ENCODE measurements at places on chromosomes 4 and X.

DNA sequence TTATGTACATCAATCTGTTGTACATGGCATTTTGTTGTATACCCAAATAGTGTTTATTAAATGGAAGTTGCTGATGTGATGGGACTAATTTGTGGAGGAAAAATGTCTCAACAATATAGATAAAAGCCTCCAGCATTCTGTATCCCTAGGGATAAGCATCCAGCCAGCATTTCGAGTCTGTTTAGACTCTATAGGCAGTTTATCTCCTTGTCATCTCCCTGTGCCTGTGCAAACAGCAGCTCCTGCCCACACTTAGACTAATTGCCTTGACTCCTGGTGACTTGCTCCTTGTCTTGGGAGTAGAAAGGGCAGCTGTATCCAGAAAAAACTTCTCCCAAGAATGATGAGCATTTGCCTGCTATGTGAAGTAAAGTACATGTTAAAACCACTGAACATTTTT is 83.8 kb downstream of the DOCK11 start:
- DNase-seq, result no peak

DNA sequence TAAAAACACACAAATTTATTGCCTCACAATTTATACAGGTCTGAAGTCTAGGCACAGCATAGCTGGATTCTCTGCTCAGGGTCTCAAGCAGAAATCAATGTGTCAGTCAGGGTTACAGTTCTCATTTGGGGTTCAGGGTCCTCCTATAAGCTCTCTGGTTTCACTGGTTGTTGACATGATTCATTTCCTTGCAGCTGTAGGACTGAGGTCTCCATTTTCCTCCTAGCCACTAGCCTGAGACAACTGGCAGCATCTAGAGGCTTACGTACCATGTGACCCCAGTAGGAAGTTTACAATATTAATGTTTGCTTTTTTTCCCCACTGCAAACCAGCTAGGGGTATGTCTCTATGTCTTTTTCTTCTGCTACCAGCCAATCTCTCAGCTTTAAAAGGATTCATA is 102.5 kb downstream of the CPEB2 start:
- no peak for DNase-seq

- DNase-seq, result no peak
These were observed 145.4 kb downstream of the PTTG2 start for GRCh38 chr4:38105475-38106220.

GRCh38 chr4:143109376-143109775 is 75.3 kb upstream of the USP38 start:
- no peak for DNase-seq

- DNase-seq, result no peak
These were observed 41.9 kb upstream of the PDLIM3 start for GRCh38 chr4:185576962-185577950.

GRCh38 chr4:141501395-141501794 is 135.0 kb upstream of the IL15 start:
- no peak for DNase-seq

- DNase-seq, result no peak
These were observed 1.3 kb downstream of the ERAS start for GRCh38 chrX:48827654-48827968.

DNA sequence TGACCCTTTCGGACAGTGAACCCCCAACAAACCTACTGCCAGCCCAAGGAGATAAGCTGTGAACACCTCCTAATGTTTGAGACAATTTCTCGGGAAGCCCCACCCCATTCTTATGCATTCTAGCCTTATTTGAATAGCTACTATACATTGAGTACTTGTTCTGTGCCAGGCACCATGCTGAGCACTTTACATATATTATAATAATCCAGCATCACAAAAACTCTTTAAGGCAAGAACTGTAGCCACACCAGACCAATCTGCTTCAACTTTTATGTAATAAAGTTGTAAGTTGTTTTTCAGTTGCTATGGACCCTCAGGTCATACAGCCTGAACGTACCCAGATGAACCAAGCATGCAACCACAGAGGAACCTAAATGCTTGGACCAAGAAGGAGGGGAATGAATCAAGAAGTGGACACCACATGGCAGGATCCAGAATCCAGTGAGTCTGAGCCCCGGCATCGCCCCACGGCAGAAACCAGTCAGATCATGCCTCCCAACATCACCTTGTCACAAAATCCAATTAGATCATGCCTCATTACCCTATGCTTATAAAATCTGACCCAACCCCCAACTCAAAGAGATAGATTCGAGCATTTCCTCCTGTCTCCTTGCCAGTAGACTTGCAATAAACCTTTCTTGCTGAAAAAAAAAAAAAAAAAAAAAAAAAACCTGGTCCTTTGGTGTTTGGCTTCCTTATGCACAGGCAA is 225.0 kb downstream of the QDPR start:
- no peak for DNase-seq

GRCh38 chr4:155735496-155735895 is 23.3 kb upstream of the GUCY1B1 start:
- no peak for DNase-seq

DNA sequence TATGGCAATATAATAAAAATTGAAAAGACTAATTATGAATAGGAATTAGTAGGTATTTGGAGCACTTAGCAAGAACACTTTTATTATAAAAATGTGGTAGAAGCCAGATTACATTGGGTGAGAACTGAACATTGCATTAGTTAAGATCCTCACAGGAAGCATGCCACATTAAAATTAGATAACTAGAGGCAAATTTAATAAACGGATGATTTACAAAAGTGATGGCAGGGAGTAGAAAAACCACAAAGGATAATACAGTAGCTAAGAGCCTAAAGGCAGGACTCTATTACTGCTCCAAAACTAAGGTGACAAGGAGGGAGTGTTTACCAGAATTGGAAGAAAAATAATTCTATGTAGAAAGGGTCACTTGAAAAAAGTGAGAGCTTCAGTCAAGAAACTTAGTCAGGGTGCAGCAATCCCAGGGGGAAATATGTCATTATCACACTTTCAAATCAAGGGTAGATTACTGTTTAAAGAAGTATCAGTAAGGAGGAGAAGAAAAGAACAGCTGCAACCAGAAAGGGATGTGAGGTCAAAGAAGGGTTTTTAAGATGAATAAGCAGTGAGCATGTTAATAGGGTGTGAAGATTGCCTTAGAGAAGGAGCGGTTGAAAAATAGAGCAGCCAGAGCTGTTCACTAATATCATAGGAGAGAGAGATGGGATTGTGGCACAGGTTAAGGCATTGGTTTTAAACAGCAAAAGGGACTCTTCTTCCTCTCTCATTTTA is 84.6 kb downstream of the NDST4 start:
- no peak for DNase-seq

GRCh38 chrX:56026815-56027214 is 205.3 kb upstream of the KLF8 start:
- no peak for DNase-seq

GRCh38 chr4:154364066-154364845 is 127.3 kb downstream of the DCHS2 start:
- DNase-seq, result no peak

DNA sequence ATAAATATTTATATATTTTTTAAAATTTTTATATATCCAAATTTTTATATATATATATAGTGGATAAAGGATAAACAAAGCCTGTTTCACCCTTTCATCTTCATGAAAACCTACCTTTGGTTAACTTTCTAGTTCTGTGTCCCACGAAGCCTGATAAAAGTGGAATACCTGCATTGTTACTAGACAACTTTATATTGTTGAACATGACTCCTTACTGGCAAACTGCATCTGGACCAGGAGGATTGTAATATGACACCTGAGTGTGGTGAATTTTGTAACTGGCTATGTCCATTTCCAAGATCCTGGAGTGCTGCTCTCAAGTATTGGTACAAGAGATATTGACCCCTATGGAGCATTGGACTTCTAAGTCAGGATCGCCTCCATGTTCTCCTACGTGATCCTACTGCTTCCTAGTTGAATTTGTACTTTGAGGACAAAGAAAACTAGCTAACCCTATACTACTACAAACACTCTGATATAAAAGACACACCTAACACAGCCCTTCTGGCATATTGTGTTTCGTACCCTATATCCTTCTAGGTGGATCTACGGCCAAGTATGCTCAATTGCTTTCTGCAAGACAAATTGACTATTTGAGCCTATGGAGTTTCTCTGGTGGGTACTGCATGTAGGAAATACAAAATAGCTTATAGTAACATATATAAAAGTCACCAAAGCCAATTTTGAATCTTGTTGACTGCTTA is 61.3 kb upstream of the PRRG1 start:
- no peak for DNase-seq

DNA sequence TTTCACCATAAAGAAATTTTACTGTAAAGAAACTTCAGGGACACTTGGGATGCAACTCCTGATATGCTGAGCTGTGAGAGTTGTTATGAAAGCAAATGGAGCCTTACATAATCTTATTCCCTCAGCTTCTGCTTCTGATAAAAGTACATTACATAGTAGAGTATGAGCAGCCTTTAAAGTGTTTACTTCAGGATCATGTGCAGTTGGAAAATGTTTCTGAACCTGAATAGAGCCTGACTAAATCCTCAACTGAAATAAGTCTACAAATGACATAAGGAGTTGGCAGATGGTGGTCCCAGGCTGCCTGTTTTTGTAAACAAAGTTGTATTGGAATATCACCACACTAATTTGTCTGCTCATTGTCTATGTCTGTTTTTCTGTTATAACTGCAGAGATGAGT is 19.3 kb downstream of the RASSF6 start:
- DNase-seq, result no peak

- DNase-seq, result no peak
These were observed 2.1 kb downstream of the KLHL34 start for GRCh38 chrX:21655901-21656586.

DNA sequence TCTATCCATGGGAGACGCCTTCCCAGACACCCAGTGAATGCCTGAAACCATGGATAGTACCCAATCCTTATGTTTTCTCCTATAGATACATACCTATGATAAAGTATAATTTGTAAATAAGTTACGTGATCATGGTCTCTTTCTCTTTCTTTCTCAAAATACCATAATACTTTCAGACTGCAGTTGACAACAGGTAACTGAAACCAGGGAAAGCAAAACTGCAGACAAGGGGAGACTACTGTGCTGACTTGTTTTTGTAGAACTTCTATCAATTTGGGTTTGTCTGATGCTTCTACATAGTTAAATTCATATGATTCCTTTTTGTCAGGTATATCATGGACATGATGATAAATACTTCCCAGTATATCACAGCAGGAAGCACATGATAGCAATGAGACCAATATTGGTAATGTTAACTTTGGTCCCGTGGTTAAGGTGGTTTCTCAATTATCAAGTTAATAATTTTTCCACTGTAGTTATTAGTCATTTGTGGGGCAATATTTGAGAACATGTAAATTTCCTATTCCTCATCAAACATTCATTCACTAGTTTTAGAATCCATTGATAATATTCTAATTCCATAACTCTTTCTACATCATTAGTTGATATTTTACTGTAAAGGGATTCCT is 298.0 kb upstream of the TET2 start:
- DNase-seq, result no peak

GRCh38 chr4:100284129-100284880 is 94.0 kb upstream of the DDIT4L start:
- DNase-seq, result no peak

DNA sequence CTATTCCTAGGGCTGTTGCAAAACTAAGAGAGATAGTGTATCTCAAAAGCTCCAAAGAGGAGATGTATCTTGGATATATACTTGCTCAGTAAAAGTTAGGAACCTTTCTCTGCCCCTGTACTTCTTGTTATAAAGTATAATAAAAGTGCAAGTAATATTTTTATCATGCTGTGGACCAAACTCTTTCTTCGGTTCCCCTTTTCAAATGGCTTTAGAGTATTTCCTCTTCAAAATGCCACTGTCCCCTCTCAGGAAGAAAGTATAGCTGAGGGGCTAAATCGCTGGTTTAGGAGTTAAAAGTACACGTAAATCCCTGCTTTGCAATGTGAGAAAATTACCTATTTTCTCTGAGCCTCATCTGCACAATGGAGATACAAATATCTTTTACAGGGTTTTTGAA is 169.1 kb upstream of the FTHL17 start:
- DNase-seq, result no peak

GRCh38 chrX:153411255-153411987 is at the start of gene ZFP92:
ZFP92 (plus strand) TSS chrX:153411472; CDS start chrX:153418323, 6,851 bp downstream.
- peak; percentile 3 for DNase-seq

DNA sequence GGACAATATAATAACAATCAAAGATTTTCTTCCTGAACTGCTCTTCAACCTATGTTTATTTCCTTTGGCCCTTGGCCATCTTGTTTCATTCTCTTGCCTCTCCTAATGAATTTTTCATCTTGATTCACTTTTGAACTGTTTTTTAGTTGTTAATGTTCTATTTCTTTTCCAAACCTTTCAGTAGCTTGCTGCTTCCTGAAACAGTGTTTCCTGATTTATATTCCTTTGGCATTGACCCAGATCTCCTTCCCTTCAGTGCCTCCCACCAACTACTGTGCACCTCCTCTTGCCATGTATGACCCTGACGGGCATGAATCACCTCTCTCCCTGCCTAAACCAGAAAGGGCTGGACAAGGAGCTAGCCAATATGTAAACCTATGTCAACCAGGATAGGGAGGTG is 25.6 kb upstream of the SPP1 start:
- DNase-seq, result no peak

DNA sequence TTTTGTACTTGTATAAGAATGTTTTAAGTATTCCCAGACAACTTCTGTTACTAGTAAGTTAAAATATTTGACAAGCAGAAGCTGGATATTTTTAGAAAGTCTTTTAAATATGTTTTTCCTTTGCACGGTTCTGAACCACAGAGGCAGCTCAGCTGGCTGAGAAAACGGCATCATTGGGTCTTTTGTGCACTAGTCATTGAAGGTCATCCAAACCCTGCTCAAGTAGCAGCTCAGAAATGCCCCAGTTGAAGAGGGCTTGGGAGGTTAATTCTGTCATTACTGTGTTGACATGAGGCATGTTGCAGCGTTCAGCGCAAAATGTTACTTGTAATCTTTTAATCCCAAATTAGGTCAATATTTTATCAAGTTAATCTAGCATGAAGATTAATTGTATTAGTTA is 383.7 kb upstream of the FAM241A start:
- no peak for DNase-seq

GRCh38 chrX:68829582-68830418 is 979 bp downstream of the EFNB1 start:
- no peak for DNase-seq

- DNase-seq, result no peak
These were observed 137.9 kb downstream of the APBB2 start for GRCh38 chr4:41076481-41076880.

GRCh38 chr4:12747154-12747553 is 737.0 kb downstream of the RAB28 start:
- no peak for DNase-seq

GRCh38 chr4:54277691-54278090 is 48.6 kb downstream of the PDGFRA start:
- no peak for DNase-seq

- no peak for DNase-seq
These were observed 9.5 kb downstream of the UBQLN2 start for GRCh38 chrX:56572975-56573374.

DNA sequence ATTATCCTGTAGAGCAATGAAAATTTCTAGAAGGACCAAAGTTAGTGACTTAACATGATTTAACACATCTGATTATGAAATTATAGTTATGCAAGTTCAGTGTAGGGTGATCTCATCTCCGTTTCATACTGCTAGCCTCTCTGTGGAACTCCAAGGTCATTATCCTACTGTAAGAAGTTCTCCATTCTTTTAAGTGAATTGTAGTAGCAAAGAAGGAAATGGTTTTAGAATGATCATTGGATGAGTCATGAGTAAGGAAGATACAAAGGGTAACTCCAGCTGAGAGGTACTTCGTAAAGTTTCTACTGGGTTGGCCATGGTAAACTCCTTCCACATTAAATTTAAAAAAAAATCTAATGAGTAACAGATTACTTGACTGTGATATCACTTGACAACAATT is 215.0 kb upstream of the GIMD1 start:
- no peak for DNase-seq

GRCh38 chr4:40630335-40631021 is 814 bp upstream of the RBM47 start:
- DNase-seq, result no peak

Measured in activated CD4-positive, CD25-positive, alpha-beta regulatory T cell (primary cell).